ENCODE measurements at places on chromosomes 3 and 15. TPM values are rescaled to one million over a fixed set of nuclear protein-coding genes. Genes with fewer than 3 reads are reported as not detected.

The PFN2 gene
- 0.86 TPM for total RNA-seq

The IMPG2 gene
- total RNA-seq, result 0.09 TPM

The CLDN11 gene
- 0.42 TPM for total RNA-seq

- DNase-seq, result no peak
Observed at GRCh38 chr15:42083605-42083908, 10.8 kb downstream of the PLA2G4D start.

DNA sequence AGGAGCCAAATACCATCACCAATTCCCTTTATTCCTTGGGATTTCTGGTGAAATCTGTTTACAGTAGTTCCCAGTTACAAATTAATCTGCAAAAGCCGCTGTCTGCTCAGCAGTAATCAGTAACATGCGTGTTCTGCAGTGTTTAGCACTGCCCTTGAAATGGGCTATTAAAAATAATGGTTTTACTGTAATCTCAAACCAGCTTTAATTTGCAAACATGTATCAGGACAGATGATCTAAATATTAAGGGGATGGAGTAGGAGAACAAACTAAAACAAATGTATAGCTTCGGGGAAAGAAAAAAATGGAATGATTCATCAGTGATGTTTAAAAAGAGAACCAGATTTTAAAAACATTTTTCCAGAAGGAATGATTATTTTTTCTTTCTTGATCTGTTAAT lies 513.2 kb downstream of the MECOM start:
- DNase-seq, result no peak

DNA sequence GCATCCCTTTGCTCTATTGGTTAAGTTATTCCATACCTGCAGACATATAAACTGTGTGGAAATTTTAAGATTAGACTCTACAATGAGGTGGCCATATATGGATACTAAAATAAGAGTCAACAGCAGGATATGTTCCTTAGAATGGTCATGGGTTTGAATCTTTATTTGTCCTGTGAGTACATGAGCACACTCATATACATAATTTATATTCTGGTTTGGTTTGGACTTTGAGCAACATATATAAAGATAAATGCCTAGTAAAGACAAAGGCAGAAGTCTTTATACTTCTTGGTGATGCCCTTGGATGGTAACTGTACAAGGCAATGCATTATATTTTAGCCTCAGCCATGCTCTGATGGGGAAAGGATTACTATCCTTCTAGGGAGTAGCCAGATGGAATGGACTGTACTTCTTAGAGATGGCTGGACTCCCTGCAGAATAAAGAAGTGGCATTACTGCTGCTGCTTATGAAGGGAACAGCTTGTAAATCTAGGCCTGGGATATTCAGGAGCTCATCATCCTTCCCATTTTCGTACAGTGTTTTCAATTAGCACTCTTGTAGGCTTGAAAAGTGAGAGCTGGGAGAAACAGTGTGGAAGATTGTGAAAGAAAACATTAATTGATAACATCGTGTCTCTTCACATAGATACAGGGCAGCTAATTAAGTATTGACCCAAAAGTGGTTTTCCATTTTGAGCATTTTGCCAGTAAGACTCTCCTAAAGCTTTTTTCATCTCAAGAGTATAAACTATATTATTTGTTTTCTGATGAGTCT lies 60.4 kb downstream of the HMG20A start:
- DNase-seq, result no peak

- no peak for DNase-seq
Observed at GRCh38 chr15:69841113-69841828, 256.4 kb downstream of the TLE3 start.

The SENP2 gene
- 41.1 TPM for total RNA-seq

DNA sequence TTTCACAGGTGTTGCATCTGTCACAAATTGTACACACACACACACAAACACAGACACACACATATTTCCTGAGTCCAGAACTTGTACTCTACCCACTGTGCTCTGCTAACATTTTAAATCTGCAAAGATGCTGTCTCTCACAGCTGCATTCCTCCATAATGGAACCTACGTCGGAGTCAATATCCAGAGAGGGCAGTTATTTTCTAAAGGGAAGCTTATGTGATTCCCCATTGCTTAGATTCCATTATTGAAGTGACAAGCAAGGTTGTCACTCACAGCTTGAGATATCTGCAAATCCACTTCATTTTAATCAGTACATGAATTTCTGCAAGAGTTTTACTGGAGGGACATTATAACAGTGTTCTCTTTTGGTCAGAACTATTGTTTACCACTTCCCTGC lies 992.4 kb downstream of the NSUN3 start:
- DNase-seq, result no peak

DNA sequence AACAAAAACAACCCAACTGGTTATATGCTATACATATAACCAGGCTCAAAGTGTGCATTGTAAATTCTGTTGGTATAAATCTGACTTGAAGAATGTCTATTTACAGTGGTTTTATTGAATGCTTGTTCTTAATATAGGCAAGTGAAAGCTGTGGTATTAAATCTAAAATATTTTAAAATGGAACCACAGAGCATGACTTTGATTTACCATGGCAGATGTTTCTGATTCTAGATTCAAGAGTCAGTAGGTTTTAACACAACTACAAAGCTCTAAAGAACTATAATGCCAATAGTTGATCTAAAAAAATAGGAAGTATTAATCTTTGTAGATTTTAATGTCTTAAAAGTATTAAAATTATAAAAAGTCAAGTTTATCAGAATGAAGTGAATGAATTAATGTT lies 141.9 kb upstream of the PLSCR5 start:
- no peak for DNase-seq

DNA sequence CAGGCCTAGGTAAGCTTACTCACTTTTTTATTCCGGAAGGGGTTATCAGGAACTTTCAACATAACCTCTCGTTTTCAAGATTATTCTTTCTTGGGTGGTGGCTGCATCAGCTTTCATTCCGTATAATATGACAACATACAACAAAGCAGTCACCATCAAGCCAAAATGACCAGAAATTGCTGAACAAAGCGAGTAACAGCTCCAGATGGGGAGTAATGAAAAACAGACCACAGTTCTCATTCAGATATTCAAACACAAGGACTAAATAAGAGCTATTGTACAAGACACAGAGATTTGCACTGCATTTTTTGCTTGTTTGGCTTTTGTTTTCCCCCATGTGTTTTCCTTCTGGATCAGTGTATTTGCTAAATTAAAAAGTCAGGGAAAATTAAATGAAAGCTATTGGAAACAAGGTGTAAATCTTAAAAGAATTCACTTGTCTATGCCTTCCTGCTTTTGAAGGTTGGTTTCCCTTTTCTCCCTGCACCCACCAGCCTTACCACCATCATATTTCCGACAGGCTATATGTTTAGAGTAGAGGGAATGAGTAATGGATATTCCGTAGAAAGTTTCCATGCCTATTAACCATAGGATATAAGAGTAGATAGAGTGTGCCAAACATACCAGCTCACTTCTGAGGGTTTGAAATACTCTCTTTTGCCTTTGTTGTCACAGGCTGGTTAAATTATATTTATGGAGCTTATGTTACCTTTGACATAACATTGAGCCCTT lies 213.6 kb downstream of the RBMS3 start:
- DNase-seq, result no peak

The HMG20A gene
- total RNA-seq, result 42.5 TPM

The EPHB3 gene
- not detected for total RNA-seq

The SLC28A2 gene
- not detected for total RNA-seq

GRCh38 chr15:40064231-40064894 lies 25.4 kb upstream of the SRP14 start:
- DNase-seq, result no peak

DNA sequence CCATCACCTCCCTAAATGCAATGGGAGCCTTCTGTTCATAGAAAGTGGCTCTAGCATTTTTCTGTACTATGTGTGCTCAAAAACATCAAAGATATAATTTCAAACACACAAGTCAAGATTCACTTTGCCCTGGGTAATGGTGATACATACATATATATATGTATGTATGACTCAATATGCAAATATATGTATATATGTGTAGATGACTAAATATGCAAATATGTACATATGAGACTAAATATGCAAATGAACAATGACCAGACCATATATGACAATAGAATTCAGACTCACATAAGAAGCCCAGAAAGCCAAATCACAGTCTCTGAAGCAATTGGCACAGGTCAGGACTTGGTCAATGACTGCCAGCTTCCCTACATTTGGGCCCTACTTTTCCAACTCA lies 36.9 kb upstream of the SNRK start:
- DNase-seq, result no peak

GRCh38 chr3:45730409-45731154 lies 41.4 kb downstream of the SACM1L start:
- DNase-seq, result no peak

The NOX5 gene
- not detected for total RNA-seq

DNA sequence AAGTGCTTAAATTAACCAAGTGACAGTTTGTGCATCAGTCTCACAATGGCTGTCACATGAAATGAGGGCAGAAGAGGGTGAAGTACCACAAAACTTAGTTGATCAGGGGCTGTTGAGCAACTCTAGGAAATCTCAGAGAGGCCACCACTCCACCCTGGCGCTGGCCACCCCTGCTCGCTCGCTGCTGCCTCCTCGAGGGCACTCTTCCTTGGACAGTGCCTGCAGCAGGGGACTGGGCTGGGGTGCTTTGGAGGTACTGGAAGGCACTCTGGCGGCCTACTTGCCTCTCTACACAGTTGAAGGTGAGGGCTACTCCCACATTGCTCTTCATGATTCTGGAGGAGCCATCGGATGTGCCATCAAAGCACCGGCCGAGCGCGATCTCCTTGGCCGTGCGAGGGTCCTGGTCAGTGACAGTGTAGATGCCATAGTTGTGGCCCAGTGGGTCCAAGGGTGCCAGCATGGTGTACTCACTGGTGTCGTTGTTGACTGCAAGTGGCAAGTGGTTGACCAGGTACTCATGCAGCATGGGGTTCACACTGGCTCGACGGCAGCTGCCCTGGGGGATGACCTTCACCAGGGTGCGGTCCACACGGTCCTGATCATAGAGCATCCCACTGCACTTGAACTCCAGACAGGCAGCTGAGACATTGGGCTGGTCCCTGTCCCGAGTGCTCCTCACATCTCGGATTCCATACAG lies 11.6 kb upstream of the CLPX start:
- no peak for DNase-seq

- DNase-seq, result no peak
Observed at GRCh38 chr15:94586099-94586498, 354.7 kb downstream of the MCTP2 start.

The GXYLT2 gene
- total RNA-seq, result 5.8 TPM

DNA sequence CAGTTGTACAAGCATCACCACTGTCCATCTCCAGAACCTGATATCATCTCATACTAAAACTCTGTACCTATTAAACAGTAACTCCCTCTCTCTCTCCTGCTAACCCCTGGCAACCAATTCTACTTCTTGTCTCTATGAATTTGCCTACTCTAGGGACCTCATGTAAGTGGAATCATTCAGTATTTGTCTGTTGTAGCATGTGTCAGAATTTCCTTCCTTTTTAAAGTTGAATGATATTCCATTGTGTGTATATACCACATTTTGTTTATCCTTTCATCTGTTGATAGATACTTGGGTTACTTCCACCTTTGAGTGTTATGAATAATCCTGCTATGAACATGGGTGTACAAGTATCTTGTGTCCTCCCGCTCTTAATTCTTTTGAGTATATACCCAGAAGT lies 16.6 kb downstream of the ZNF592 start:
- DNase-seq, result no peak

The CACNA2D3 gene
- not detected for total RNA-seq

The MESP2 gene
- total RNA-seq, result 0.47 TPM

GRCh38 chr3:153158961-153159735 lies 2.9 kb upstream of the RAP2B start:
- DNase-seq, result no peak

The UBE2Q2 gene
- total RNA-seq, result 16.2 TPM

- DNase-seq, result no peak
Observed at GRCh38 chr3:55683666-55684270, 196.7 kb upstream of the WNT5A start.

GRCh38 chr15:59689626-59690236 lies 611 bp upstream of the BNIP2 start:
- no peak for DNase-seq

DNA sequence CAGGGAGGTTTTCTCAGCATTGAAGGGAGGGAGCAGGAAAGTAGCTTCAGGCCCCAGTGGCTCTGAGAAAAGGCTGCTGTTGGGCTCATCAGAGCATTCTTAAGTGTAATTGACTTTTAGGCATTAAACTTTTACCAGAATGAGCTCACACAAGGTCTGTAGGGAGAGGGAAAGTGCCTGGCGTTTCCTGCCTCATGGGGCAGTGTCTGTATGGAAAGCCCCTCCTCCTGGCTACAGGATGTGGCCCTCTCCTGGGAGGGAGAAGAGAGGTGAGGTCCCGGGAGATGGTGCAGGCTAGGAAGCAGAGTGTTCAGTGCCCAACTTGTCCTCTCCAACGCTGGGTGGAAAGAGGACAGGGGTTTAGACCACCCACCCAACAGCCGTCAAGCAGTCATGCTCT lies 21.3 kb upstream of the SCN10A start:
- DNase-seq, result no peak

The FAH gene
- total RNA-seq, result 121 TPM

DNA sequence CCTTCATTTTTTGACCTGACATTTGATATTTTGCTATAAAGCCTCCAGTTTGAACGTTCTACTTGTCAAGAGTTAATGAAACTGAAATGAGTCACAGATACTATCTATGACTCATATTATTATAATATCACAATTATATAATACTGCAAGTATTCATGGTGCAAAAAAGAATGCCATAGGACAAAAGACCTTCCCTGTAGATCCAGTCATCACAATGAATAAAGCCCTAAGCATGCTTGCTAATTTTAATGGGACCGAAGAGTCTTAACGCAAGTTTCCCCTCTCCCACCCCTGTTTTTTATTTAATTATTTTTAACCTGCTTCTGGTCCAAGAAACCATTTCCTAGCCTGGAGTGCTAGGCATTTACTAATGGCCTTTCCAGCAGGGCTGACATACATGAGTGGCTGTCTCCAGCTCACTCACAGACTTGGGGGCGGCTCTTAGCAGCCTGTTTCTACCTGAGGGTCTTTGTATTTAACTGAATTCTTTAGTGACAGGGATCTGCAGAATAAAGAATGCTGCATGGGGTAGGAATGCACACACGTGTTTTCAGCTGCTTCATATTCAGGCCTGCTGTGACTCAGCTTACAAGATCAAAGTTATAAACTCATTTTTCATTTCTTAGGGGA lies 61.2 kb downstream of the THBS1 start:
- no peak for DNase-seq

DNA sequence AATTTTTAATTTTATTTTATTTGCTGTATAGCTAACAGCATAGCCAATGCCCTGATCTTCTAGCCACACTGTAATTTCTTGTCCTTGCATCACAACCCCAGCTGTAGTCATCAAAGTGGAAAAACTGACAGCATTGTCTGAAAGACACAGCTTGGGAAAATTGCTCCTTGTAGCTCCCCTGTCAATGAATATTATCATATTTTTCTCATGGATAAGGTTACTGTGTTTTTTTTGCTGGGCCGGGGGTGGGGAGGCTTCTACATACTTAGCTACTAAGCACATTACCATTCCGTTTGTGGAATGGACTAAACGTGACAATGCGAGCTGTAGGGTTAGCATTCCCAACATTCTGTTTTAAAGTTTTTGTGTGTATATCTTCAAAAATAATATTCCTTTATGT lies 381.3 kb downstream of the TIGIT start:
- no peak for DNase-seq

The IFT57 gene
- 12.9 TPM for total RNA-seq

GRCh38 chr3:135973841-135974240 lies 8.3 kb downstream of the PPP2R3A start:
- no peak for DNase-seq

The PLS1 gene
- 9.0 TPM for total RNA-seq
